SIG-M5 (cell line): ENCODE measurements at places on chromosomes 5 and 9.

DNA sequence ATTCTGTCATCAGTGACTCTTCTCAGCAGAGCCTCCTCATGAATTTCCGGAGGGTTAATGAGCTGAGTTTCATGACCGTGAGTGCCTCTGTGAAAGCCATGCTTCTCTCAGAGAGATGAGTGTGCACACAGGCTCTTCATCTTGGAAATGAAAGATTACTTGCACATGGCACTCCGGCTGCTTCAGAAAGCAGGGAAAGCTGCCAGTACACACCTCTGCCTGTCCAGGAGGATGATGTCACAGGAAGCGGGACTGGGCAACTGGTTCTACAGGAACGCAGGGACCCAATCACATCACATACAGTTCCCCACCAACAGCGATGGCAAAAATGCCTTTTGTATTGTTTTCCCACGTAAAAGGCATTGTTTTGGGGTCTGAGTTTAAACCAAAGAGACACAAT is 286.0 kb upstream of the DAP start:
- DNase-seq = no peak

DNA sequence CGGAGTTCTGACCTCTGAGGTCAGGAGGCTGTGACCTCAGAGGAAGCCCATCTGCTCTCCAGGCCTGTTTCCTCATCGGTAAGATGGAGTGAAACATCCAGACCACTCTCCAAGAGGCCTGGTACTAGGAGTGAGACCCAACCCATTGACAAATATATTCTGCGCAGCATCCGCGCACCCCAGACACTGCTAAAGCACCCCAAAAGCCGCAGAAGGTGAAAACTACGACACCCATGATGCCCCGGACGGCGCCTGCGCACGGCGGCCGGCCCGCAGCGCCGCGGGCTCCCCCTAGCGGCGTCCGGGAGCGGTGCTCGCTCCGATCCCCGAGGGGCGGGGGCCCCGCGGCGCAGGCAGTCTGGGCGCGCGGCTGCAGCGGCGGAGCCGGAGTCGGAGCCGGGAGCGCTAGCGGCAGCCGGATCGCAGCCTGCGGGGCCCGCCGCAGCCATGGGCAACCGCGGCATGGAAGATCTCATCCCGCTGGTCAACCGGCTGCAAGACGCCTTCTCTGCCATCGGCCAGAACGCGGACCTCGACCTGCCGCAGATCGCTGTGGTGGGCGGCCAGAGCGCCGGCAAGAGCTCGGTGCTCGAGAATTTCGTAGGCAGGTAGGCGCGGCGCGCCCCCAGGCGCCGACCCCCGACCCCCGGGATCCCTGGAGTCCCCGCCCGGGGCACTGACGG is at the start of gene DNM1:
DNM1 (plus strand) TSS at position 356 of the 683 bp plus-strand sequence; CDS start at position 448, 92 bp downstream.
- DNase-seq = no peak

DNA sequence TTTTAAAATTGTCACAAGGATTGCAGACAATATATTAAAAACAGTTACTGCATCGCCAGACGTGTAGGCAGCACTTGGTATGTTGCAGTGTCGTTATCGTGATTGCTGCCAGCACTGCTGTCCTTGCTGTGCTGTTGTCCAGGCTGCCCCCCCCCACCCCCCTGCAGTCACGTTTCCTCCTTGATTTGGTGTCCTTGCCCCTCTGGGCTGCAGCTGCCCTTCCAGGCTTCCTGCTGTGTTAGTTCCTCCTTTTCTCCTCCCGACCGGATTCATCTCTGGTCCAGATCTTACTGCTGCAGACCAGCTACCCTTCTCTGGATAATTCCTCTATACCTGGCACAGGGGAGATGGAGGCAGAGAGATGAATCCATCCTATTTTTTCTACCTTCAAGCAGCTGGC is 298.9 kb downstream of the TRIM32 start:
- DNase-seq = no peak

DNA sequence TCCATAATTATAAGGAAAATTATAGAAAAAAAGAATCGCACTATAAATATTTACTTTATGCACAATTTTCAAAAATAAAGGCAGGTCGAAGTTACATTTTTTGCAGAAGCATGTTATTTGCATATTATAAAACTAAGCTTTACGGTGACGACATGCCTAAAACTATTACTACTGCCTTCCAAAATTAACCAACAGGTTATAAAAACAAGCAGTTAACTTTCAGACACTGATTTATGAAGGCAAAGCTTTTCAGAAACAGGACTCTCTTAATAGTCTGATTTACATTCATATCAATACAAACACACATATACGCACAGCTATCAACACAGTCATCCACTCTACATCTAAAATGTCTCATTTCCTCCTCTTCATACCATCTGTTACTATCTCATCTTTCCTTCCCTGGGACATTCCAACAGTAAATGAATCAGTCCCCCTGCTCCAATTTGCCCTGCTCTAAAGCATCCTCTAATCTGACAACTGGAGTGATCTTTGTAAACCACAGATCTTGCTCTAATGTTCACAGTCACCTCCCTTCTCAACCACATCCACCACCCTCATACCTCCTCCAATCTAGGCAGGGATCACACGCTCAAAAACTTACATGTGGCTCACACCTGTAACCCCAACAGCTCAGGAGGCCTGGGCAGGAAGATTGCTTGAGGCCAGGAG is 21.6 kb downstream of the FBXW11 start:
- DNase-seq = no peak

- no peak for DNase-seq
These were observed 185.5 kb upstream of the OTULINL start for GRCh38 chr5:14396066-14396465.

DNA sequence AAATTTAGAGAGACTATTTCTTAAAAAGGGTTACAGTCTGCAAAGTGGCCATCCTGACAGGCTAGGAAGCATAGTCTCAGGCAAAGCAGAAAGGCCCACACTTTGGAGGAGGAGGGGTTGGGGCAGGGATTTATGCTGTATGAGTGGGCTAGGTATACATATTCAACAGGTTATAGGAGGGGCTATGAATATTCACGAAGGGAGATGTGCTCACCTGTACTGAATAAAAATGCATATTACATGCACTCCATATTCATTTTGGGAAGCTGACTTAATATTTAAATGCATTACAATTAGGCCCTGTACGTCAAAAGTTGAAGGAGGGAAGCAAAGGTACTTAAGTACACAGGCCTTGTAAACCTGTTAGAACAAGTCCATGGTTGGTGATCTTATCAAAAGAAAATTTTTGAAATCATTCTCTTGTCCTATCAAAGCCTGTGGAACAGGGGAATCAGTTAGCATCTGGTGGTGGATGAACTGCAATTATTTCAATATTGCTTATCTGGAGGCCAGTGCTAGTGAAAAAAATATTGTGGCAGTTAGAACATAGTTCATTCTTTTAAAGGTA is 1.6 kb downstream of the CENPP start:
- DNase-seq = no peak

DNA sequence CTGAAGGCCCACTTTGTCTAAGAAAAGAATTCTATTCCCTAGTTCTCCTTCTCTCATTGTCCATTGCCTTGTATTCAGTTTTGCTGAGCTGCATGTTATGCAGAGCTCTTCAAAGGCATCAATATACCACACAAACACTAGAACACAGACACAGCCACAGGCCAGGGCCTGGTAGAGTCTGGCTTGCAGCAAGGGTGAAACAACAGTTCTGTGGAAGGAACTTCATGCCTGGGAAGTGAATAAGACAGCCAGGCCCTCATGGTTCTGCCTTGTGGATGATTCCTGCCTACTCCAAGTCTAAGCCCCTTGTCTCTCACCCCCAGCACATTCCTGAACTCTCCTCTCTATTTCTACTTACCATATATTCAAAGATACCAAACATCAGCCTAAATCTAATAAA is 30.8 kb downstream of the KLHL3 start:
- DNase-seq = no peak

DNA sequence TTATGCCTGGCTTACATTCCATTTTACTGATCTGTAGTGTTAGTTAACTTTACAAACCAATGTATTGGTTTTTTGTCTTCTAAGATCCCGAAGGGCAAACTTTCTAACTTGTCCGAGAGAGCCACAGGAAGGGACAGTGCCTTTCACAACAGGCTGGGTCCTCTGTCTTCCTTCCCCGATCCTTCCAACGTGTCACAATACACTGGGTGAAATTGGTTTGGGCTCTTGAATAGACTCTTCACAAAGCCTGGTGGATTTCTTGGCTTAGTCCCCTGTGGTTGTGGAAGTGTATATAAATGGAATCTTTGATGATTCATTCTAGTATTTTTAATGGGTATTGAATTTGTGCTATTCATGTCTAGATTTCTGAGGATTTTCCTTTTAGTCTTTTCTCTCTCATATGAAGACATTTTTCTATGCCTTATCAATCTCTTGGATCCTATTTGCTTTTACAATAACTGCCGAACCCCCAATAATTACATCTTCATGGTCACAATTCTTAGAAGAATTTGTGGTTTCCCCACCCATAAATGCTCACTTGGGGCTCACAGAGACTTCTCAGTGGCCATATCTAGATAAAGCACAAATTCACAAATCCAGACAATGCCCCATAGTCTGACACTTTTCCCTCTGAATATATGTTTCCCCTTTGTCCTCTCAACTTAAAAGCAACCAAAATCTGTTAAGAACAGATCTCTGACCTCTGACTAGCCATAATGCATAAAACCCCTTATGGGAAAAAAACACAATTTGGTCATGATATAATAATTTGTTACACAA is 107.7 kb downstream of the MTRR start:
- no peak for DNase-seq

DNA sequence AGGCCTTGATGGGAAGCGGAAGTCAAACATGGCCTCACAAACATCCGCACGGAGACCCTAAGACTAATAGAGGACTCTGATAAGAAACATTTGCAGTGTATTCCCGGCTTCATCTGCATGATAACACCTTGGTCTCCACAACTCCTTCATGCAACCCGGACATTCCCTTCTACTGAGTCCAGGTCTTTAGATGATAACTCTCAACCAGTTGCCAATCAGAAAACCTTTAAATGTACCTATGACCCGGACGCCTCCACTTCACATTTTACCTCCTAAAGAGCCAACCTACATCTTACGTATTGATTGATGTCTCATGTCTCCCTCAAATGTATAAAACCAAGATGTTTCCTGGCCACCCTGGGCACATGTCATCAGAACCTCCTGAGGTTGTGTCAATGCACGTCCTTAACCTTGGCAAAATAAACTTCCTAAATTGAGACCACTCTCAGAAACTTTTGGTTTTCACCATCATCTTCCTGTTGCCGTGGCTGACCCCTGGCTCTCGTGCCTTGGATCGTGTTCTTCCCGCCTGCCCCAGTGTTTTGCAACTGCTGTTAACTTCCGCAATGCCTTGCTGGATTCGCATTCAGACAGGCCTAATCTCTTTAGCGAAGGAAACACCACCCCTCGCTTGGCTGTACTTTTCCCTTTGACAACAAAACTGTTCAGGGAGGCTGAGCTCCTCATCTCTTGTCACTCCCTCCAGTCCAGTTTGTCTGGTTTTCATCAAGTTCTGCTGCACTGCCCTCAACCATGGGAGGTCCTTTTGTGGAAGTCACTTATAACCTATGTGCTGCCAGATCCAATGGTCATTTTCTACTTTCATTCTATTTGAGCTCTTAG is 1.1 kb upstream of the DAP start:
- no peak for DNase-seq
